ENCODE measurements at places on chromosomes 16 and 17.

GRCh38 chr17:16100737-16101400 lies 101.2 kb downstream of the TTC19 start:
- DNase-seq, result no peak

GRCh38 chr16:27759967-27760788 lies 210.2 kb downstream of the KATNIP start:
- DNase-seq, result no peak

DNA sequence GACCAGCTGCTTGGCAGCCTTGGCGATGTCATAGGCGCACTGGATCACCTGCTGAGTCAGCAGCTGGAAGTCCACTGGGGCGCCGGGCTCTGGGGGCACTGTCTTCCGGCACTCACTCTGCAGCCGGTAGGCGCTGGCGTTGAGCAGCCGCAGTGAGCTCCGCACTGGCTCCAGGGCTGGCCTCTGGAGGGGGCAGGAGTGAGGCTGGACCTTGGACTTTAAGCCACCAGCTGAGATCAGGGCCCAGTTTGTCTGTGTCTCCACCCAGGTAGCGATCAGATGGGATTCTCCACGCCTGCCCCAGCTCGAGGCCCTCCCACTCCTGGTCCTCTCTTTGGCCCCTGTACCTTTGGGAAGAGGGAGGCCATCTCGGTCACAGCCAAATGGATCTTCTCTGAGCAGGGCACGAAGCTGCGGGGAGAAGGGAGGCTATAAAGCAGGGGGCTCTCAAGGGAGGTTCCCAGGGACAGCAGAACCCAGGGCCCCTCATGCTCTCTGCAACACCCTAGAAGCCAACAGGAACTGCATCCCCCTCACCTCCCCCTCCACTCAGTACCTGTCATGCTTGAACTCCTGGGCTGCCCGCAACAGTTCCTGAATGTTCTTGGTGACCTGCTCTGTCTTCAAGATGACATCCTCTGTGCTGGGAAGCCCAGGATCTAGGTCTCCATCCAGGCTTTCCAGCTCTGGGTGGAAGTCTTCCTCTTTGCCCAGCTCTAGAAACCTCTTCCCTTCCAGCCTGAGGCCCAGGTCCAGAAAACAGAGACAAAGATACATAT lies 6.4 kb downstream of the TP53I13 start:
- no peak for DNase-seq

- peak; percentile 59 for DNase-seq
These were observed 610 bp downstream of the RFNG start for GRCh38 chr17:82050761-82051641.

DNA sequence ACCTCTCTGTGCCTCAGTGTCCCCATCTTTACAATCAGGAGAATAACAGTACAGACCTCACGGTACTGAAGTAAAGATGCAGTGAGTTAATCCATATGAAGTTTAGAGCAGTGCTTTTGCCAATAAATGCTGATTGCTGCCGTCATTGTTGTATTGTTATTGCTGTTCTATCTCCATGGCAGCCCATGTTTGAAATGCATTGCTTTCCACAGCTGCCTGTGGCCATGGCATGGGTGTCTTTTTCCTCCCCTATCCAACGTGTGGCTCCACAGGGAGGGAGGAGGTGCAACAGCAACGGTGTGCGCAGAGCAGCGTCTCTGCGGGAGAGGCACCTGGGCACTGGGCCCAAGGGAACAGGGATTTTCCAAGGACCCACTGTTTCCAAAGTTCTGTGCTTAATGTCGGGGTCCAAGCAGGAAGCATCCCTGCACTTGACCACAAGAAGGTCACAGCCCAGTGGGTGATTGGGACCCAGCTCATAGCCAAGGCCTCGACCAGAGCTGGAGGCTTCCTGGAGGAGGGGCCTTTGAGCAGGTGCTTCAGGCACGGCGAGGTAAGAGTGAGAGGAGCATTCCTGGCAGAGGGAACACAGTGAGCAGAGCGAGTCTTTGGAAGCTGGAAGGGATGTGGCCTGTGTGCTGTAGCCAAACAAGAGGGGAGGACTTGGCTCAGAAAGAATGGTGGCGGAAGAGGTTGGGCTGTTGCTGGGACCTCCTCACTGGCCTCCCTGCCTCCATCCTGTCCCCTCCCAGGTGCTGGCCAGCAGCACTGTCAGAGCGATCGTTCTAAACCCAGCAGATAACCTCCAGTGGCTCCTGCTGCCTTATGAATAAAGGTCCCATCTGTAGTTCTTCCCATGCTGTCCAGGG lies 3.9 kb downstream of the RAI1 start:
- DNase-seq, result no peak

- DNase-seq, result no peak
These were observed 19.5 kb upstream of the RAP1GAP2 start for GRCh38 chr17:2776589-2777241.

DNA sequence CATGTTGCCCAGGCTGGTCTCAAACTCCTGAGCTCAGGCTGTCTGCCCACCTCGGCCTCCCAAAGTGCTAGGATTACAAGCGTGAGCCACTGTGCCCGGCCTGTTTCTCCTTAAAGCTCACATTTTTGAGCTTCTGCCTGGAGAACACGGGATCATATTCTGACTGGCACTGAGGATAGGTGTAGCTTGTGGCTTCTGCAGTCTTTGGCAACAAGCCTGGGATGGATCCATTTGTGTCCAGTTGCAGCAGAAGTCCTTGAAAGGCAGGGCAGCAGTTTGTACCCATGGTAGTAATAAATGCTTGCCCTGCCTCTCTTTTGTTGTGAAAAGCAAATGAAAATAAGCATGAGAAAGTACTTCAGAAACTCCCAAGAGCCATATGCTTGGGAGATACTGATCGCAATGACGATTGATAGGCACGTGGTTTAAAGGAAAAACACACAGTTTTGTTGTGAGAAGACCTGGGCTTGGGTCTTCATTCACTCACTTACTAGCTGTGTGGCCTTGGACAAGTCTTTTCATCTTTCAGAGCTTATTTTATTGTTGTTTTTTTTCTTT lies 3.1 kb upstream of the CORO7 start:
- DNase-seq, result no peak

GRCh38 chr17:33494151-33494550 lies 201.1 kb upstream of the ASIC2 start:
- no peak for DNase-seq

DNA sequence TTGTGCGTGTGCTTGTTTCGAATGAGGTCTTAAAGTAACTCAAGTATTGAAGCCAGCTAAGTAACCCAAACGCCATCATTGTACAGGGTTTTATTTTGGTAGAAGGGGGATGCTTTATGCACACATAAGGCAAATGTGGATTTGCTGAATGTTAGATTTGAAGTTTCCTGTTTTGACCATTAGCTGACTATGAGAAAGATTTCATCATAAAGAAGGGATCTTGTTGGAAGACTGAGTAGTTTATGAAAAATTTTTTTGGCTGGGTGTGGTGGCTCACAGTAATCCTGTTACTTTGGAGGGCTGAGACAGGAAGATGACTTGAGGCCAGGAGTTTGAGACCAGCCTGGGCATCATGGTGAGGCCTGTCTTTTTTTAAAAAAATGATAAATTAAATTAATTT lies 10.0 kb upstream of the ZFP3 start:
- DNase-seq, result no peak

GRCh38 chr16:63769211-63769610 lies 1352.7 kb downstream of the CDH11 start:
- DNase-seq, result no peak

DNA sequence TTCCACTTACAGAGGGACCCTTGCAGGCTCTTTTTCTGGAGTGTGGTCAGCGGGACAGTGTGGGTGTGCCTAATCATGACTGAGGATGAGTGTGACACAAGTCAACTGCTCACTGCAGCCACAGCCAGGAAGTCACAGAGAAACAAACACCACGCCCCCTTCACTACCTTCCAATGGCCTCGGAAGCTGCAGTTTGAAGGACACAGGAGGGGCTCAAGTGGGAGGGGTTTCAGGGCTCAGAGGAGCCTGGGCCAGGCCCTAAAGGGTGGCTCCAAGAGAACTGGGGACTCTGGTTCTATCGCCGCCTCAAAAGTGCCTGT lies 116.2 kb upstream of the SDK2 start:
- no peak for DNase-seq

DNA sequence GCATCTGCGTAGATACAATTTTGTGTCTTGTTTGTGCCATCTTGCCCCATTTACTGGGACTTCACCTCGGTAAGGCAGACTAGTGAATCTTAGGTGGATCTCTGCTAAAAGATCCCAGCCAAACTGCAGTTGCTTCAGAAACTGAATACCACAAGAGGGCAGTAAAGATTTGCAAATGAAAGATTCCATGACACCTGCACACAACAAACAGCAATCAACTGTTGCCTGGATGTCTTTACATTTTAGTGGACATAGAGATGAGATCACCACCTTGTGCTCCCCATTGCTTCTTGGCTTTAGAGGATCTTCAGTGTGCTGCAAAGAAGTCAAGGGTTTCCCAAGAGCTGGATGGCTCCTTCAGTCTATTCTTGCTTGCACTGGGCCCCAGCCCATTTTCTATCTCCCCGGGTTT lies 119.2 kb upstream of the CACNG5 start:
- peak; percentile 76 for DNase-seq

Data from AG20443 (cell line).